CD4-positive, alpha-beta T cell treated with Interleukin-6 for 4 hours (primary cell): ENCODE measurements at places on chromosomes 7 and 10.

- DNase-seq, result peak; percentile 48
Observed at GRCh38 chr10:7410301-7410861, 453 bp downstream of the SFMBT2 start.

GRCh38 chr7:142327628-142328405, 70.0 kb upstream of the PRSS58 start:
- DNase-seq, result no peak

GRCh38 chr7:50660040-50660829, 95.0 kb upstream of the DDC start:
- peak; percentile 66 for DNase-seq

GRCh38 chr10:101331956-101332355, 22.0 kb upstream of the BTRC start:
- DNase-seq, result no peak

GRCh38 chr7:42198296-42198695, 38.7 kb downstream of the GLI3 start:
- DNase-seq, result no peak

DNA sequence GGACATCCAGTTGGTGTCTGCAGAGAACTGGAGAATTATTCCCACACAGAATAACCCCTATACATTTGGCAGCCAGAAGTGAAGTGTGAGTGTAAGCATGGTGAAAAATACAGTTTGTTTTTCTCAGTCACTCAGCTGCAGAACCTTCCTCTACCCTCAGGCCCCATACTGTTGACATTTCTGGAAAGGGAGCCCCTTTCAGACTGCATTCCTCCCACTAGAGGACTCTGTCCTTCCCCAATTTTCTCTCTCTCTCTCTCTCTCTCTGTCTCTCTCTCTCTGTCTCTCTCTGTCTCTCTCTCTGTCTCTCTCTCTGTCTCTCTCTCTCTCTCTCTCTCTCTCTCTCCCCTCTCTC, 86.8 kb upstream of the STEAP1B start:
- no peak for DNase-seq

DNA sequence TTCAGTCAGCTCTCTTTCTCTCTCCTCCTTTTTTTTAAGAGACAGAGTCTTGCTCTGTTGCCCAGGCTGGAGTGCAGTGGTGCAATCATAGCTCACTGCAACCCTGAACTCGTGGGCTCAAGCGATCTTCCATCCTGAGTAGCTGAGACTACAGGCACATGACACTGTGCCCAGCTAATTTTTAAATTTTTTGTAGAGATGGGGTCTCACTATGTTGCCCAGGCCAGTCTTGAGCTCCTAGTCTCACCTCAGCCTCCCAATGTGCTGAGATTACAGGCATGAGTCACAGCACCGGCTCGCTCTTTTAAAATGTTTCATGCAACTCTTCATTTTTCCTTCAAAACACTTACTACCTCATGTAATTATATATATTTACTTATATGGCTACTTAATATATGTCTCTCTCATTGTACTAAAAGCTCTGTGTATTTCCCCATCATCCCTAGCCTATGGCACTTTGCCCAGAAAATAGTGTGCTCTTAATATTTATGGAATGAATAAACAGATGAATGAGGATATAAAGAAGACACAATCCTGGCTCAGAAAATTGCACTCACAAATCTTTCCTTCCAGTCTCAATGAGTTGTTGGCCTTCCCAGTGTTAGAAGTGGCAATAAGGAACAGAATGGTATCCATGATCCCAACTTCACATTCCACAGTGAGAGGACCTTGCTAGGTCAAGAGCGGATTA, 33.9 kb downstream of the EBLN1 start:
- no peak for DNase-seq

DNA sequence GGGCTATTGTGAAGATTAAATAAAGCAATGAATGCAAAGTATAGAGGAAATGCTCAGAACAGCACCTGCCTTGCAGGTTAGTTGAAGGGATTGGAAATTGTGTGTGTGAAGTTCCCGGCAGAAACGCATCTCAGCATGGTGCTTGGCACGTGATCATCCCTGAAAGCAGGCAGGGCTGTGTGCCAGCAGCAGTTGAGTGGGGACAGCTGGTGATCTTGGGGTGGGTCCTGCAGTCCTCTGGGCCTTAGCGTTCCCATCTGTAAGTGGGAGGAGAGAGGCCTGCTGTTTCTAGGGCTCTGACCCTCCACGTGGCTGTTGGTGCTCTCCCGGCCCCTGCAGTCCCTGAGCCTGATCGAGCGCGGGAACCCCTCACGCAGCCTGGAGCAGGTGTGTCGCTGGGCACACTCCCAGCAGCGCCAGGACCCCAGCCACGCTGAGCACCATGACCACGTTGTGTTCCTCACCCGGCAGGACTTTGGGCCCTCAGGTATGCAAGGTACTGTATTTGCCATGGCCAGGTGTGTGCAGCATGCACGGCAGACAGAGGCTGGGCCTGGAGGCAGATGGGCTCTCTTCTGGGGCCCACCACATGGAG, 55.3 kb downstream of the TBATA start:
- DNase-seq, result no peak

- no peak for DNase-seq
Observed at GRCh38 chr7:87959336-87959735, 25.3 kb downstream of the ADAM22 start.

DNA sequence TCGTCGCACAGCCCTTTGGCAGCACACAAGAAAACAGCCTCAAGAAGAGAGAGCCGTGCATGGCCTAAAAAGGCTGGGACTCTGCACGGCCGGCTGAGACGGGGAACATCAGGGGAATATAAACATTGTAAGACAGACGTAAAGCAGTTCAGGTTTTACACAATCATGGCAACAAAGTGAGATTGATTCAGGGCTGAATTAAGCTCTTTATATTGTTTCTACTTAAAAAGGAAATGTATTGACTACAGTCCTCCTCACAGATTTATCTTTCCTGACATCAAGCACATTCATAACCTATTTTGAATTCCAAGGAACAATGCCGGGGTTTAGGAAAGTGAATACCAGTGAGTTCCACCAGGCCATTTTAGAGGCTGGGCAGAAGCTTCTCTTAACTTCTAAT, 25.2 kb downstream of the SORBS1 start:
- no peak for DNase-seq

- DNase-seq, result no peak
Observed at GRCh38 chr7:106082087-106082854, 29.8 kb downstream of the SYPL1 start.

DNA sequence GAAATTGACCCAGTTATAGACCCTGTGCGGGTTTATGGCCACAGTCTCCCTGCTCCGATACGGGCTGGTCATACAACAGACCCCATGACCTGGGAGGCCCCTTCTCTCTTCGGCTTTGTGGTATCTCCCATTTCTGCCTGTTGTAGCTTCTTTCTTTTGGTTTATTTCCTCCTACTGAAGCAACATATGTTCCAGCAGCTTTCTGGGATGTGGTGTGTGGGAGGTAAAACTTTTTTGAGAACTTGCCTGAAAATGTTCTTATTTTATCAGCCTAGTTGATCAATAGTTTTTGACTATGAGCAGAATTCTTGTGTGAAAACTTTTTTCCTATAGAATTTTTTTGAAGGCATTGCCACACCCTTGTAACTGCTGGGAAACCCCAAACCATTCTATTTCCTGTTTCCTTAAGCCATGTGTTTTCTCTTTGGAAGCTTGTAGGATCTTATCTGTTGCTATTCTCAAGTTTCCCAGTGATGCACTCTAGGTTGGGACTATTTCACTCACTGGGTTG, 80.0 kb downstream of the DAGLB start:
- DNase-seq, result no peak

- DNase-seq, result no peak
Observed at GRCh38 chr10:49131507-49132361, 2.1 kb downstream of the FAM170B start.

DNA sequence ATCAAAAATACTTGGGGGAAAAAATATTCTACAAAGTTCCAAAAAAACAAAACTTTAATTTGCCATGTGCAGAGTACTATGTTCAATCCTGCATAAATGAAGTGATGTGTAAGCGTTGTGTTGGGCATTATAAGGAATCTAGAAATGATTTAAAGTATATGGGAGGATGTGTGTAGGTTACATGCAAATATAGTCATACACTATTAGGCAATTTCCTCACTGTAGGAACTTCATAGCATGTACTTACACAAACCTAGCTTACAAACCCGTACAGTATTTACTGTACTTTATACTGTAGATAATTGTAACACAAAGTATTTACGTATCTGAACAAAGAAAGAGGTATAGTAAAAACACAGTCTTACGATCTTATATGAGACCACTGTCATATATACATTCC, 72.3 kb downstream of the NRBF2 start:
- DNase-seq, result no peak

GRCh38 chr7:149459540-149460452, 1.1 kb downstream of the ZNF777 start:
- DNase-seq, result peak; percentile 5

DNA sequence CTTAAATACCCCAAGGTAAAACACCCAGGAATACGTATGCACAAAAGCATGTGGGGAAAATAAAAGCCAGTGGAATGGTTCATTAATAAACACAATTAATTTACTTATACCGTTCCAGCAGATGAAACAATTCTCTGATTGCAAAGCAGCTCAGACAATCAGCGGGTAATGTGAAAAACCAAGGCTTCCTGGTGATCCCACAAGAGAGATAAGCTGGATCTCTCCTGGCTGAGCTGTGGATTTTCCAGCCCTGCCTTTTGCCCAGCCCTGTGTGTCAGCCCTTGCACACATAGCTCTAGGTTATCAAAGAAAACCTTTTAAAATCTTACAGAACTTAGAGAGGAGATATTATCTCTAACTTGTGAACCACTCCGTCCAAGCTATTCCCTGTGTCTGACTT, 1010.7 kb upstream of the AUTS2 start:
- DNase-seq, result no peak

GRCh38 chr7:8800986-8801385, 367.6 kb downstream of the NXPH1 start:
- DNase-seq, result no peak

GRCh38 chr10:31099664-31100063, 68.0 kb upstream of the ZNF438 start:
- DNase-seq, result peak; percentile 55

- DNase-seq, result no peak
Observed at GRCh38 chr10:132745511-132745910, 40.4 kb downstream of the NKX6-2 start.

- DNase-seq, result no peak
Observed at GRCh38 chr7:136251826-136252225, 274.7 kb upstream of the MTPN start.

- no peak for DNase-seq
Observed at GRCh38 chr10:23448323-23448722, 9.4 kb downstream of the OTUD1 start.

- no peak for DNase-seq
Observed at GRCh38 chr7:55377162-55377817, 12.2 kb downstream of the LANCL2 start.

DNA sequence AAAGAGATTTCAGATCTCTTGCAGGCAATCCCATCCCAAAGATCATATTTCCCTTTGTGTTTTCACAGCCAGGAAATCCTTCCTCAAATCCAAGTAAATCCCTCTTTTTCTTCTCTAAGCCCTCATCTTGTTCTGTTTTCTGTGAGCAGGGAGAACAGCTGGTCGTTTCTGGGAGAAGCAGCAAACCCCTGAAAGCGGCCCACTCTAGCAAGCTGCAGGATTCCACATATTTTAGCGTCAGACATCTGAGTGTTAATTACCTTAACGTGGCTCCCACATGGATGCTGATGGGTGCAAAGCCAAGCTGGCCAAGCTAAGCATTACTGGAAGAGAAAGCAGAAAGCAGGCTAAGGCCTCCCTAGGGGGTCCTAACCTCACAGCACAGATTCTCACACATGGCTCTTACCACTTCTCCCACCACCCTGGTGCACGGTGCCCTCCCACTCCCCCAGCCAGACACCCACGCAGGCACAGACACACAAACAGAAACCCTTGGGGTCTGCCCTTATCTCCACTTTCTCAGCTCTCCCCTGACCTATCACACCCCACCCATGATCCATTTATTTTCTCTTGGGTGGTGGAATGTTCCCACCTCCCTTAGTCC, 551.0 kb upstream of the AUTS2 start:
- DNase-seq, result no peak

DNA sequence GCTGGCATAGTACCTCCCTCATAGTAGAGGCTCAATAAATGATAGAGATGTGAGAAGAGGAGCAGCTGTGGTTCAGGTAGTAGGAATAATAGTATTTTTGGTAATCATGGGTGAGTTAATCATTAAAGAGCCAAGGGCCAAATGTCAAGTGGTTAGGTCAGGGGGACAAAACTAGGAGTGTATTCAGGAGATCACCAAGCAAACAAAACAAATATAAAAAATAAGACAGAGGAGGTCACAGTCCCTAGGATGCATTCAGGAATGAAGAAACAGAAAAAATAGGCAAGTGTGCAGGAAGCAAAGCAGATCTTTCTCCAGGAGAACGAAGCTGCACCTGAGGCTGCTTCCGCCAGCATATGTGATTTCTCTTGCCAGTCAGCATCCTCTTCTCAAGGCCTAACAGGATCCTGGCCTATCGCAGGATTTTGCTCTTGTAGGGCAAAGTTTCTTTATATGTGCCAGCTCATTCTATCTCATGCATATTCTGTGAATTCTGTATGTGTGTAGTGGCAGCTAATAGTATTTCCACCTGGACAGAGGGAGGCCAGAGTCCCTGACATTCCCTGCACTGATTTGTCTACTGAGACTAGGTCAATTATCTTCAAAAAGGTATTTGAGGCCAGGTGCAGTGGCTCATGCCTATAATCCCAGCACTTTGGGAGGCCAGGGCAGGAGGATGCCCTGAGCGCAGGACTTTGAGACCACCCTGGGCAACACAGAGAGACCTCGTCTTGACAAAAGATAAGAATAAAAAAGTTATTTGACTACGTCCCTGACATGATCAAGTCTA, 82.7 kb downstream of the AKR1D1 start:
- DNase-seq, result no peak

- DNase-seq, result no peak
Observed at GRCh38 chr7:123198668-123199652, 809 bp downstream of the SLC13A1 start.
